Neural progenitor cell (in vitro differentiated cells): ENCODE measurements at places on chromosomes 3 and 15. TPM values are rescaled to one million over a fixed set of nuclear protein-coding genes. Genes with fewer than 3 reads are reported as not detected.
A peak's percentile ranks its signal among the peaks of the same experiment; 100 is the strongest.

TRPM1 gene
- not detected in 2 replicates for total RNA-seq

GNB5 gene
- total RNA-seq, result 36.0 and 37.8 TPM in 2 replicates

TMF1 gene
- total RNA-seq, result 14.6 and 24.4 TPM in 2 replicates

IL17RD gene
- 26.1 and 33.6 TPM in 2 replicates for total RNA-seq

C15orf62 gene
- total RNA-seq, result not detected in 2 replicates

OTOL1 gene
- not detected in 2 replicates for total RNA-seq

TTLL13 gene
- total RNA-seq, result 0.19 TPM in 1 of 2 replicates, not detected in the other

SLCO3A1 gene
- total RNA-seq, result 4.8 and 6.6 TPM in 2 replicates

DNA sequence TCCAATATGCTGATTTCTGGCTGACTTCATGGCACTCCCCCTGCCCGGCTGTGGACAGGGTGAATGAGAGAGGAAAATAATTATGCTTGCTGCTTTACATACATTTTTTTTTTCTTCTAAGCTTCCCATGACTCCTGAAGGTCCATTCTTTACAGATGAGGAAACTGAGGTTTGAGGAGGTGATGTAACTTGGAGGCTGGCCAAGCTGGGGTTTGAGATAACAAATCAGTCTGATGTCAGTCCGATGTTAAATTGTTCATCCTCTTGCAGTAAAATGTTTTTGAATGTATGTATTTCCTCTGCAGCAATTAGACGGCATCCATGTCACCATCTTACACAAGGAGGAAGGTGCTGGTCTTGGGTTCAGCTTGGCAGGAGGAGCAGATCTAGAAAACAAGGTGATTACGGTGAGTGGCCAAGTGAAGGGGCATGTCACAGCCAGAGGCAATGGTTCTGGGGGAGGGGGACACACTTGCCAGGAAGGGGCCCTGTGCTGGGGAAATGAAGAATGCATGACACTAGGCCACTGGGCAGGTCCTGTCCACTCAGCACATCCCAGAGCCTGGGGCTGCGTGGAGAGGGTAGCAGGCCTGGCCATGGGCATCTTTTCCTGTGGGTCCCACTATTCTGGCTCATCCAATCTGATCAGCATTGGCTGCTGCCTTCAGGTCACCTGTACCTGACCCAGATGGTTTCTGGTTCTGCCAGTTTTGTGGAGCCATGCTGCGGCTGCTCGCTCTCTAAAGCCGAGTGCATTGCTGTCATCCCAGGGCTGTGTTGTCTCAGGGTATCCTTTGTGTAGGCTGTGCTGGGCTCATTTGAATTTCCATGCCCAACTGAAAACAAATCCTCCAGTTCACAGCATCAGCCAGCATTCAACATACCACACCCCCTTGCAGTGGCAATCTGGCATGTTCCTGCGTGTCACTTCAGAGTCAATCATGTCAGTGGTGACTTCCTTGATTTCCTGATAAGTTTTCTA, 20.4 kb downstream of the STARD5 start:
- H3K27me3 ChIP-seq, result no peaks in the 10 kb centered on the region
- H3K4me3 ChIP-seq, result no peak overlapping the region

DNA sequence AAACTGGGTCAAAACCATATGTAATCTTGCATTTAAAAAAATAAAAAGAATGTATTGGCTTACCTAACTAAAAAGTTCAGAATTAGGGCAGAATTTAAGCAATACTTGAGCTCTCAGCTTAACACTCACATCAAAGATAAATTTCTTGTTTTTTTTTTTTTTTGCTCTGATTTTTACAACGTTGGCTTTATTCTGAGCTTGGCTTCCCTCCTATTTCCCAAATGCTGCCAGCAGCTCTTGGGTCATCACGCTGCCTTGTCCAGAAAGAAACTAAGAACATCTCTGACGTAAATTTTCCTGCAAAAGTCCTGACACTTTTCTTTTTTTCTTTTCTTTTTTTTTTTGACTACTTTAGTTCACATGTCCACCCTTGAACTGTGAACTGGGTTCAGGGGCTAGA, 150.6 kb upstream of the TGFBR2 start:
- DNase-seq, result no peak
- H3K4me1 ChIP-seq, result no peaks in the 10 kb centered on the region
- no peaks in the 10 kb centered on the region for H3K27me3 ChIP-seq
- no peak overlapping the region for H3K4me3 ChIP-seq
- H3K27ac ChIP-seq, result no peak overlapping the region

DNA sequence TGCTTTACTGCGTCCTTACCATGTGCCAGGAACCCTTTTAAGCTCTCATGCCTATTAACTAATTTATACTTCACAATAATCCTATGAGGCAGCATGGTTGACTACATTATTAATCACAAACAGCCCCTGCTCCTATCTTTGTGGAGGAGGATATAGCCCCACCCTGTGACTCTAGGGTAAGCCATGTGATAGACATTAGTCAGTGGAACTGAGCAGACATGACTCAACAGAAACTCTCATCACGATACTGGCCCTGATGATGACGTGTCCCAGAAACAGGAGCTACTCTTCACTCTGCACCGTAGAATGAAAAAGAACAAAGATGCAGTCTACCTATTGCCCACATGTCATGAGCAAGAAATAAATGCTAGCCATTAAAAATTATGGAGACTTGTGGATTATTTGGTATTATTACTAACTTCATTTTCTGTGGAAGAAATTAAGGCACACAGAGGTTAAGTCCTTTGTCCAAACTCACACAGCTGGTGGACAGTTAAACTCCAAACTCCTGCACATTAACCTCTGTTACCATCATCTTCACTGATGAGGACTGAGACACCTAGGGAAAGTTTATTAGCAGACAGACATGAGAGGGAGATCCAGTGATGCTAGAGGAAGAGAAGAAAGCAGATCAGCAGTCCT, 51.2 kb downstream of the CFAP20DC start:
- DNase-seq, result no peak
- H3K36me3 ChIP-seq, result no peaks in the 10 kb centered on the region
- no peak overlapping the region for H3K27ac ChIP-seq
- no peaks in the 10 kb centered on the region for H3K27me3 ChIP-seq

- H3K36me3 ChIP-seq, result peaks cover 10% of the 10 kb centered on the region
- H3K4me3 ChIP-seq, result peak overlapping the region; percentile 94
- no peak overlapping the region for H3K27ac ChIP-seq
- peaks cover 59% of the 10 kb centered on the region for H3K4me1 ChIP-seq
These were observed 7.3 kb downstream of the TPM1 start for GRCh38 chr15:63049783-63050371.

GRCh38 chr3:162052636-162053035, 556.0 kb downstream of the OTOL1 start:
- H3K27me3 ChIP-seq, result no peaks in the 10 kb centered on the region
- peaks cover 4% of the 10 kb centered on the region for H3K4me1 ChIP-seq
- DNase-seq, result no peak
- no peak overlapping the region for H3K4me3 ChIP-seq
- H3K27ac ChIP-seq, result no peak overlapping the region
- no peaks in the 10 kb centered on the region for H3K36me3 ChIP-seq

DNA sequence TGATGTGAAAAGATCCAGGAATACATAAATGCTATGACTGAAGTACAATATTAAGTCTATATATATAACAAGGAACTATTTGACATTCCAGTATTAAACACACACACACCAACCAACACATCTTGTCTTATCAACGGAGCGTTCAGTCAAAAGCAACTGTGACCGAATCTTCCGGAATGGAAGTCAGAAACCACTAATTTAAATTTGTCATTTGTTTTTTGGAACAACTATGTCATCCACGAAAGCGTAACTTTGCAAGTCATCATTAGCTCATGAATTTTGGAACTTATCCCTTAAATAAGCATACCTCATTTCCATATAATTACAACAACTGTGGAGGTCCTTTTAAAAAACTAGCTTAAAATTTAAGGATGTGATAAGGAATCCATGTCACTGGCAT, 5.0 kb downstream of the ZNF385D start:
- no peak for DNase-seq
- no peak overlapping the region for H3K4me3 ChIP-seq
- no peaks in the 10 kb centered on the region for H3K36me3 ChIP-seq
- H3K27ac ChIP-seq, result no peak overlapping the region
- H3K27me3 ChIP-seq, result no peaks in the 10 kb centered on the region

- H3K4me1 ChIP-seq, result no peaks in the 10 kb centered on the region
- no peak overlapping the region for H3K27ac ChIP-seq
- DNase-seq, result no peak
- no peaks in the 10 kb centered on the region for H3K36me3 ChIP-seq
- H3K4me3 ChIP-seq, result no peak overlapping the region
These were observed 16.8 kb upstream of the SLC41A3 start for GRCh38 chr3:126100634-126101301.

DNA sequence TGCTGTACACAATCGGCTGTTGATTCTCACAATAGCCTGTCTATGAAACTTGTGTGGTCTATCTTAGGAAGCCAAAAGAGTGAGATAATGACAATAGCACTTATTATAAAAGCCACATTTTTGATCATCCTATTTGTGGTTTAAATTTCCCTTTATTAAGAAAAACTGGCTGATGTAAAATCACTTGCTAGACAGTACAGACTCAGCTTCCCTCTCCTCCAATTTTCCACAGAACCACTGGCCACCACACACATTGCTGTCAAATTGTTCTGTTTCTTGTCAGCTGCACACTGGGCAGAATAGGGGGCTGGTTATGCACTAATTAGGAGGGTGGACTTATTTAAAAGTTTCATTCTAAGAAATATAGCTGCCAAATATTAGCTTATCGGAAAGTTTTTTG, 425.9 kb downstream of the EPHA3 start:
- H3K27me3 ChIP-seq, result no peaks in the 10 kb centered on the region
- DNase-seq, result no peak
- H3K4me1 ChIP-seq, result peaks cover 9% of the 10 kb centered on the region
- no peak overlapping the region for H3K27ac ChIP-seq
- no peaks in the 10 kb centered on the region for H3K36me3 ChIP-seq

GRCh38 chr15:31482122-31482922, 155.7 kb downstream of the KLF13 start:
- peaks cover 25% of the 10 kb centered on the region for H3K27me3 ChIP-seq
- H3K4me1 ChIP-seq, result peaks cover 9% of the 10 kb centered on the region
- no peak overlapping the region for H3K27ac ChIP-seq
- H3K4me3 ChIP-seq, result no peak overlapping the region
- H3K36me3 ChIP-seq, result no peaks in the 10 kb centered on the region

DNA sequence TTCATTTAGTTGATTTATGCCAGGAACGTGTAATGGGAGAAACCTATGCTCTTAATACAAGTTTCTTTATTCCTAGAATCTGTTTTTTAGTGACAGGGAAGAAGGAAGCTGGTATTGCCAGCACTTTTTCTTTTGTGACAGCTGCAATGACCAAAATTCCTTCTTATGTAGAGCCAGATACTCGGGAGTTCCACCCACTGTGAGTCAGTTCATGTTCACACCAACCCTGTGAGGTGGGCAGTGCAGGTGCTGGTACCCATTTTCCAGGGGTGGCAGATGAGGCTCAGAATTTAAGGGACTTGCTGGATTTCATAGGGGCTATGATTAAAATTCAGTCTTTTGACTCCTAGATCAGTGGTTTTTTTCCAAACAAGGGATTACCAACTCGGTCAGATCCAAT, 34.7 kb downstream of the OXNAD1 start:
- no peak overlapping the region for H3K27ac ChIP-seq
- DNase-seq, result no peak
- H3K4me3 ChIP-seq, result no peak overlapping the region
- H3K36me3 ChIP-seq, result peaks cover 21% of the 10 kb centered on the region

DNA sequence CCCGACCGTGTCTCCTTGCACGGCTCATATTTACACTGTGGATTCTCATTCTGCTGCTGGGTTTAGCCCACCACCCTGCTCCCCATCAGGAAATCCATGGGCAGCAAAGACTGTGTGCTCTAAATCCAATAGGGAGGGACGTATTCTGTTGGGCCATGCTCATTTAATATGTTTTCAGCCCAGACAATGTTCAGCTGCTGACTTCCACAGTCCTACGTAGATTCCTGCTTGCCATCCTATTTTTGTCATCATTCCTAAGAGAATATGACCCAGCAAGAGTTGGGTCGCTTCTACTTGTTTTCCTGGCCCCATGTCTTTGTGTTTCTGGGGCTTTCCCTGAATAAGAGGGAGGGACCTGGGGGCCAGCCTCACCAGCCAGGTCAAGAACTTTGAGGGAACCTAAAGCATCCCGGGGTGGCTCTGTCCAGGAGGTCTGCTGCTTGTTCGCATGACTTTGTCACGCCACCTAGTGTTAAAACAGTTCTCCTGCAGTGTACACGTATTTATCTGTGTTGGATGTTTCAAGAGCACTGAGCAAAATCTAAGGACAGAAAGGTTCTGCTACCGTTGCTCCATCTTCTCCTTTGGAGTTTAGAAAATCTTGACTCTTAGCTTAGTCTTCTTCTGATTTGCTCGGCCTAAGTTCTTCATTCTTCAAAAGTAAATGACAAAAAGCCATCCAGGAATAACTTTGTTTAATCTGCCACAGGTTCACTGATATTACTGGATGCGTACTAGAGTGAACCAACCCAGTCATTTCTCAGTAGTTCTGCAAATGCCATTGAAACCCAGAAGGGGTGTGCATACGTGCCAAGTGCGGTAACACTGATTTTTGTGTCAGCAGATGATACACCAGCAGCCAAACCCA, 79.8 kb upstream of the NR2E3 start:
- peak; percentile 62 for DNase-seq
- no peaks in the 10 kb centered on the region for H3K27me3 ChIP-seq
- no peak overlapping the region for H3K27ac ChIP-seq
- peaks cover 8% of the 10 kb centered on the region for H3K4me1 ChIP-seq
- no peaks in the 10 kb centered on the region for H3K36me3 ChIP-seq

DNA sequence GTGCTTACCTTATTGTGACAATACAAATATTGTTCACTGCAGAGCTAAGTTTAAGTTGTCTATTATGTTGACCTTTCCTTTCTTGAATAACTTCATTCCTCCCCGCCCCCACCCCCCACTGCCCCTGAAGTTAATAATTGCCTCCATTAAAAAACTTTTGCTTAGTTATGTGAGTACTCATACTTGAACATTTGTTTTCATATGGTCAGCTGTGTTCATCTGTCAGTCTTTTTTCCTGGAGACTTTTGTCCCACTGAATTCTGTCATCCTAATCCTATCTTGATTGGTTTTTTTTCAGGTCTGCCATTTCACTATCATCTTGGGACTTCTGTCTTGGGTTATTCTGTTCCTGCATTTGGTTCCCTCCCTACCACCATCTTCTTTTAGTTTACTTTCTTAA, 8.5 kb downstream of the SLC25A36 start:
- DNase-seq, result no peak
- no peak overlapping the region for H3K4me3 ChIP-seq
- peak overlapping the region; percentile 89 for H3K27ac ChIP-seq

GRCh38 chr15:65402961-65403360, 19.8 kb downstream of the IGDCC4 start:
- H3K4me3 ChIP-seq, result no peak overlapping the region
- H3K36me3 ChIP-seq, result no peaks in the 10 kb centered on the region
- no peak for DNase-seq
- H3K27ac ChIP-seq, result no peak overlapping the region

DNA sequence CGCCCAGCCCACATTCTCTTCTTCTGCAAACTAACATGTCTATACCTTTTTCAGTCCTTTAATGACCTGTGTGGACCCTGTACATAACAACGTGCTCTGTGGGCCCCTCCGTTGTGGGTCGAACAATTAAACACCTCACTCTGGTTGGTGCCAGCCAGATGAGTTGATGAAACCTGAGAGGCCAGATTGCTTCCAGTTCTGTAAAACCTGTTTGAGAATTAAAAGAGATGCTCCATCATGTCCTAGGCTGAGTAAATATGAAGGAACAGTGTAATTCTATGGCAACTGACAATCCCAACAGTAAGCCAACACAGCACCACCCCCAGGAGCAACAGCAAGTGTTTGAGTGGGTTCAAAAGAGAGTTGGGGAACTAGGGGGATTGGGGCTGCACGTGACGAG, 5.7 kb upstream of the THBS1 start:
- H3K27me3 ChIP-seq, result peaks cover 12% of the 10 kb centered on the region
- H3K27ac ChIP-seq, result no peak overlapping the region
- peaks cover 26% of the 10 kb centered on the region for H3K4me1 ChIP-seq
- DNase-seq, result no peak
- H3K4me3 ChIP-seq, result no peak overlapping the region
